Spleen (tissue), 13 donors: ENCODE measurements at places on chromosomes 2 and 18.

GRCh38 chr2:68969736-68970490, 4.5 kb upstream of the GKN1 start:
- DNase-seq: no peak

GRCh38 chr2:230866756-230867523, 2.2 kb downstream of the ITM2C start:
- peak; percentile 87 for DNase-seq

DNA sequence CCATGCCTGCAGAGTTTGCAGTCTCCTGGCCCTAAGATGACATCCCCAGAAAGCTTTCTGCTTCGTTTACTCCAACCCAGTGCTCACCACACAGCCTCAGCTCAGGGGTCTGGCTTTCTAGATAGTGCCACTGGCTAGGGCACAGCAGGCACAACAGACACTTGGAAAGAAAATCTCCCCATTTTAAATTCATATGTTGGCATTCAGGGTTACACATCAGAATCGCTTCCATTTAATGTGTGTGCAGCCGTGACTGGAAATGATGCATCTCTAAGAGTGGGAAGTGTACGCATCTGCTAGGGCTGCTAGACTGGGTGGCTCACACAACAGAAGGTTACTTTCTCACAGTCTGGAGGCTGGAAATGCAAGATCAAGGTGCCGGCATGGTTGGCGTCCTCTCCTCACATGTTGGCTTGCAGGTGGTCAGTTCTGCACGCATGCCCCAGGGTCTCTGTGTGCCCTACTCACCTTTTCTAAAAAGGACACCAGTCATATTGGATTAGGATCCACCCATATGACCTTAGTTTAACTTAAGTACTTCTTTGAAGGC, 329.4 kb upstream of the RAB12 start:
- DNase-seq: no peak

- DNase-seq: no peak
Observed at GRCh38 chr2:140604096-140604495, 1526.7 kb downstream of the LRP1B start.

GRCh38 chr2:176111309-176111663, 4.2 kb downstream of the HOXD11 start:
- no peak for DNase-seq

- DNase-seq: no peak
Observed at GRCh38 chr2:237315829-237316225, 98.1 kb downstream of the COL6A3 start.

- no peak for DNase-seq
Observed at GRCh38 chr18:2448565-2449151, 122.6 kb downstream of the METTL4 start.

- peak; percentile 95 for DNase-seq
Observed at GRCh38 chr2:234446404-234447076, 50.3 kb downstream of the ARL4C start.

GRCh38 chr2:168568476-168569267, 112.6 kb downstream of the CERS6 start:
- DNase-seq: no peak

DNA sequence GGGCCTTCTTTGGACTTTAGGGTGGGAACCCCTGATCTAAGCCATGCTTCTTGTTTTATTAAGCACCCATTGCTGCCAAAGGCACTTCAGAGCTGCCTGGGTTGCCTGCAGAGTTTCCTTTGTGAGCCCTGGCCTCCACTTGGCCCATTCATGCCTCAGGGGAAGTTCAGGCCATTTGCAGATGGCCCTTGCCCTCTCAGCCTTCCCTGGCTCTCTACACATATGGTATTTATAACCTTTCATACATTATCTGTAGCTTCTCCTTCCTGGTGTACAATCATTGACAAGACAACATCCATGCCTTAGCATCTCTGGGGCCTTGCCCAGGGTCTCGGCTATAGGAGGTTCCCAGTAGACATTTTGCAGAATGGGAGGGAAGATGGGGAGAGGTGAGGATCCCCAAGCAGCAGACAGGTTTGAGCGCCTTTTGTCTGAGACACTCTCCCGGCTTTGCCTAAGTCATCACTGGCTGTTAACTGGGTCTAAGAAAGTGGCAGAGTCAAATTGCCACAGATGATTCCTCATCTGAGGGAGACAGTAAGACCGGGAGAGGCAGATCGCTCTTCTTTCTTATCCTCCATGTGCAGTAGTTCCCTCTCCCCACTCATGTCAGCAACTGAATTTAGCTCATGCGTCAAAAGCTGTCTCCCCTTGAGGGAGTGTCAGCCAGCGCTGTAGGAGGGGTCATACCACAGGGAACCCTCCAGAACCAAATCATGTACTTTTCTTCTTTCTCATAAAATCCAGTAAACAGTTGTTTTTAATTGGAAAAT, 2.7 kb downstream of the EHD3 start:
- DNase-seq: no peak

- DNase-seq: no peak
Observed at GRCh38 chr2:148375214-148375613, 269.3 kb upstream of the EPC2 start.

DNA sequence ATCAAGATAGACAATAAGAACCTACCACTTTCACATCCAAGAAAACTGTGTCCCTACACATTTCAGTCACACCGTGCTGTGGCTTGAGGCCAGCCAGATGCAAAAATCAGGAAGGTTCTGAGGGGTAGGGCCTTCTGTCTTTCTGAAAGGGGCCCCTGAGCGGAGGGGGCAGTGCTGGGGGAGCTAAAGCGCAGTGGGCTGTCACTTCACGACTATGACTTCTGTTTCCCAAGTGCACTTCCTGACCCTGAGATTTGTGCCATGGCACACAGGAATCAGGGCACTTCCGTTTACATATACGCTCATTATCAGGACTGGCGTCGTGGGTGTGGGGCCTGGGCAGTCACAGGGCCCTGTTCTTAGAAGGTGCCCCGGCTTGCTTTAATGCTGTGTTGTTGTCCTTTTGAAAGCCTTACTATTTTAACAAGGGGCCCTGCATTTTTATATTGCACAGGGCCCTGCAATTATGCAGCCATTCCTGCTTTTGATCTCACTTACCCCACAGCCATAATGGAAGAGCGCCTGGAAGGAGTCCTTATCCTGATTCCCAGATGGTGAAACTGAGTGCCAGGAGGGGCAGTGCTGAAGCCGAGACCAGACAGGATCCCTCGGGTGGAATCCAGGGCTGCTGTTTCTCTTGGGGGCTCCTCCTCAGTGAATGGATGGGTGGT, 620 bp downstream of the NGEF start:
- DNase-seq: peak; percentile 62

DNA sequence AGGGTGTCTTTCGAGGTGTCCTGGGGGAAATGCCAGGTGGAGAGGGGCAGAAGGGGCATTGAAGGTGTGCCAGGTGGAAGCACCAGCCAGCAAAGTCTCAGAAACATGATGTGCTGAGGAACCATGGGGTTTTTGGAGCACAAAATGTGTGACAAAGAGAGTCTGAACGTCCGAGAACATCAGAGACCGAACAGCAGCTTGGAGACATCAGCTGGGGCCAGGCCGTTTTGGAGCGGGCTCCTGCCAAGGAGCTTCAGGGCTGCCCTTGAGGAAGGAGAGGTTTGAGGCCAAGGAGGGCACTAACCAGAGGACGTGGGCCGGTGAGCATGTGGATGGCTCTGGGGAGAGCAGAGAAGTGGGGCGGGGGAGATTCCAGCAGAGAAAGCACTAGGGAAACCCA, 5.3 kb upstream of the MBP start:
- no peak for DNase-seq

DNA sequence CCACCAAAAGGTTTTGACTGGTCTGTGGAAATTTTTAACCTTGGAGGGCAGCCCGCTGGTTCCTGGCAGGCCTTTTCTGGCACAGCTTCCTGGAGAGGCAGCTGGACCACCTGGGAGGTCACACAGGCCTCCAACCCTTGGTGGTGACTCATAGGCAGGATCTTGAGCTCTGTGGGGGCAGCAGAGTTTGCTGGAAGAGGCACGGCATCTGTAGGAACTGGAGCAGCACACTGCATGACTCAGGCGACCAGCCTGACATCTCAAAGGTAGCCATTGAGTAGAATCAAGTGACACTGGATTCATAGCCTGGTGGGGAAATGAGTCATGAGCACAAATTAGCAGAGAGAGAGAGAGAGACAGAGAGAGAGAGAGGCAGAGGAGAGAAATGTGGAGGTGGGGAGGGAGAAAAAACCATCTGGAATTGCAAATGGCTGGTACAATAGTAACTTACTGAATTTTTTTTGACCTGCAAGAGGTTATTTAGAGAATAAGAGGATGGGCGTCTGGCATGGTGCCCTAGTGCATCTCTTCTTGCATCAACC, 57.4 kb downstream of the TRPM8 start:
- no peak for DNase-seq

DNA sequence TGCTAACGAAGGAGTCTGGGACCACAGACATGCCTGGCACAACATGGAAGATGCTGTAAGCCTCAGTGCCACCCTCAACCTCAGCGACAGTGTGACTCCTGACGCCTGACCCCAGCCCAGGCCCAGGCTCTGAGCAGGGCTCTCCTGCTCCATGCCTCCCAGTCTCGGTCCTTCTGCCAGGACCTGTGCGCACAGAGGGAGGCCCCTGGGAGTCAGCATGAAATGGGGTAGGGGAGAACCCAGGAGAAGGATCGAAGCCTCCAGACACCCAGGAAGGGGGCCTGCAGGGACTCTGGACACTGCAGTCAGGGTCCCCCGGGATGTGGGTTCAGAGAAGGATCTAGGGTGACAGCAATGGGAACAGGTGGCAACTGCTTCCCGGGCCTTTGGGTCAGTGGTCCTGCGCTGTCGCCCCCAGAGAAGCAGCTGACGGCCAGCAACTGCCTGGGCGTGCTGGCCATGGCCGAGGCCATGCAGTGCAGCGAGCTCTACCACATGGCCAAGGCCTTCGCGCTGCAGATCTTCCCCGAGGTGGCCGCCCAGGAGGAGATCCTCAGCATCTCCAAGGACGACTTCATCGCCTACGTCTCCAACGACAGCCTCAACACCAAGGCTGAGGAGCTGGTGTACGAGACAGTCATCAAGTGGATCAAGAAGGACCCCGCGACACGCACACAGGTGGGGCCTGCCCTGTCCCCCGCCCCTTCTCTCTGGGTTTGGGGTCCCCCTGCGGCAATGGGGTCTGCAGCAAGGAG, 233.9 kb downstream of the ATAD2B start:
- peak; percentile 62 for DNase-seq

GRCh38 chr2:147440734-147441133, 404.1 kb upstream of the ACVR2A start:
- no peak for DNase-seq

GRCh38 chr2:21269382-21269781, 145.6 kb downstream of the TDRD15 start:
- no peak for DNase-seq

DNA sequence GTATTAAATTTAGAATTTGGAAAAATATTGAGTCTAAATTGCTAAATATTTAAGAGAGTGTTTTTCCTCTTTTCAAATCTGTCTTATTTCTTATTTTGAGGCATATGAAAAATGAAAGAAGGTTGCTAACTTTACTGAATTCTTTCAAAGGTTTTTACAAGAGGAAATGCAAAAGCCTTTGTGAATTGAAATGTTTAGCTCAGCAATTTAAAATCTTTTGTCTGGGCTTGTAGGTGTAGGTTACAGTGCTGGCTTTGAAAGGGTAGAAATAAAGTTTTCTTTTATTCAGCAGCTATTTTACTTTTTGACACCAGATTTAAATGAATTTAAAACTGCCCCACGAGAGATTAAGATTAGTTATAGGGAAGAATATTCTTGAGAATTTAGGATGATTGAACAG, 192.0 kb downstream of the CDH7 start:
- no peak for DNase-seq

- DNase-seq: no peak
Observed at GRCh38 chr18:58674863-58675472, 3.7 kb downstream of the MALT1 start.

- no peak for DNase-seq
Observed at GRCh38 chr2:132974467-132975095, 304.6 kb upstream of the LYPD1 start.

GRCh38 chr18:43501099-43501498, 223.8 kb upstream of the SYT4 start:
- no peak for DNase-seq

- no peak for DNase-seq
Observed at GRCh38 chr2:148653437-148653836, 8.9 kb downstream of the EPC2 start.

- DNase-seq: no peak
Observed at GRCh38 chr2:46481198-46482193, 2.1 kb downstream of the TMEM247 start.

DNA sequence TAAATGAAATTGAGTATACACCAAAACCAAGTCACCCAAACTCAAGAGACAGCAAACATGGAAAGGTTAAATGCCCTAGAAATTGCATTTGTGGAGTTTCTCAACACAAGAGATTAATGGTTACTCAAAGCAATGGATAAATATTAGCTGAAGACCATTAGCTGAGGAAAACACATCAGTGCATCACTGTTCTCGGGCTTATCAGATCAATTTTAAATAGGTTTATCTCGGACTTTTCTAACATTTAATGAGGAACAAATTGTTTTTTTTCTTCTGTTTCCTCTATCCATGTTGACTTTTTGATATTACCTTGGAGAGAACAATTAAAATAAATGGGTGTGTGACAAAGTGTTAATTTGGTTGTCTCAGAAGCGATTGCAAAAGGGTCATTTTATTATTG, 105.4 kb upstream of the PIK3C3 start:
- DNase-seq: no peak

- no peak for DNase-seq
Observed at GRCh38 chr2:175620106-175620505, 382.0 kb downstream of the LNPK start.

DNA sequence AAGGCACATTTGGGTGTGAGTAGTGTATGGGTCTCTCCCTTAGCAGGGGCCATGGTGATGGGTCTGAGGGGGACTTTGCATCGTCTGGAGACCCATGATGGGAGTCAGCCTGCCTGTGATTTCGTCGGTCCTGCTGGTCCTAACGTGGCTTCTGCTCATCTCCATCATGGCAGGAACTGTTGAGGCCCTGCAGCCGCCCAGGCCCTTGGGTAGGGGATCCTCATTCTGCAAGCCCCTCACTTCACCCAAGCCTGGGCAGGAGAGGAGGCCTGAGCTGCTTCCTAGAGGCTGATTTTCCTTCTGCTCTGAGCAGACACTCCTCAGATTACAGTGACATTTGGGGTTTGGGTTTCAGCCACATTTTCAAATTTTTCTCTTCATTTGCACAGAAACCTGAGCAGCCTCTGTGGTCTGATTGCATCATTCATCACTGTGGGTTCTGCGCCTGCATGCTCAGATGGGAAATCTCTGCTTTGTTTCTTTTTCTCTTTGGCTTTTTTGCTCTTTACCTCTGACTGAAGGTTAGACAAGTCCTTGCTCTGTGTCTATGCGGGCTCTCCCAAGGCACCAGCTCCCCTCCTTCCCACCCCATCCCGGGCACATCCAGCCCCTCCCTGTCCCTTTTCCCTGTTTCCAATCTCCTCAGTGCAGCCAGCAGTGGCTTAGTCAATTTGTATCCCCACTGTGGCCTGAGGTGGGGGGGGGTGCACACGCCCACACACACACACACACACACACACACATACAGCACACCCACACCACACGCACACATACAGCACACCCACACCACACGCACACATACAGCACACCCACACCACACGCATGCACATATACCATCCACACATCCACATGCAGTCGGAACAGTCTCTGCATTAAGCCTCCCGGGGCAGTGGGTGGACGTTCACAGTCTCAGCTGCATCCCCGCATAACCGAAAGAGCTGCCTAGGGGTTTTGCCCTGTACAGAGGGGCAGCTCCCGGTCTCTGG, 305.4 kb upstream of the HS6ST1 start:
- DNase-seq: peak; percentile 56
